Mammary epithelial cell (primary cell): ENCODE measurements at places on chromosomes 2 and 18.
A peak's percentile ranks its signal among the peaks of the same experiment; 100 is the strongest.

DNA sequence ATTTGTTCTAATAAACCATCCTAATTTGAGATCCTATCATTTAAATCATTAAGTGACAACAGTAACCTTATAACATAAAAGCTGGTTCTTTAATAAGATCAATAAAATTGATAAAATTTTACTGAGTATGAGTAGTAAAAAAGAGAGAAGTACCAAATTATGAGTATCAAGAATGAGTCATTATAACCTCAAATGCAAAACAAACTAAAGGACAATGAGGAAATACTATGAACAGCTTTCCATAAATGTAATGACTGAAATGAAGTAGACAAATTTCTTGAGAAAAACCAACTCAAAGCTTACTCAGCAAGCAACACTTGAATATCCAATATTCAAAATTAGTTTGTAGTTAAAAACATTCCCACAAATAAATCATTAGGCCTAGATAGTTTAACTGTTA, 433.0 kb downstream of the ZEB2 start:
- DNase-seq = peak; percentile 45

- DNase-seq = peak; percentile 35
Measured at GRCh38 chr2:219272995-219273394, 6.2 kb upstream of the DNAJB2 start.

DNA sequence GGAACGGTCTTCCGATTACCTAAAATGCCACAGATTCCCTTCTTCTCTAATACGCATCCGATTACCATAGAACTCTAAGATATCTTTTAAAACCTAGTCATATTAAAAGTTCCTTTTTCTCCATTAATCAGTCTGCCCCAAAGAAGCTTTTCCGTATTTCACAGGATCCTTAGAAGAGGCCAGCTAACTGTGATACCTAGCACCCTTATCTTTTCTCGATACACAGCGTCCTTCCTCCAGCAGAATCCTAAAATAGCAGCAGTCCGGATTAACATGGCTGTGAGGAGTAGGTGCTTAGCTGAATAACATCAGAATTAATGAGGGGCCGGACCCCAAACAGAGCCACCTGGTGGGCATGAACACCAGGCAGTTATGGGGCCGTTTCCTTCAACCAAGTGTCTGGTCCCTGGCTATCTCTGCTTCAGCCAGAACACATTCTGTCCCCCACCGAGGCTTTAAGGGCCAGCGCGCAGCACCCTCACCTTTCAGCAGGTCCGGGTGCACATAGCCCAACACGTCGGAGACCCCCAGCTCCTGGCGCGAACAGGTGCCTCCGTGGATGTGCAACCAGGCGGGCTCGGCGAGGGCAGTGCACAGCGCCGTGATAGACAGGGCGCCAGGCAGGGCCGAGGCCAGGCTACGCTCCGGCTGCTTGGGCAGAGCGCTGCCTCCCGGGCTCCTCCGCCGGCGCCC, 995 bp downstream of the TMEM127 start:
- DNase-seq = no peak

GRCh38 chr2:137689549-137689948, 274.7 kb upstream of the HNMT start:
- DNase-seq = no peak

DNA sequence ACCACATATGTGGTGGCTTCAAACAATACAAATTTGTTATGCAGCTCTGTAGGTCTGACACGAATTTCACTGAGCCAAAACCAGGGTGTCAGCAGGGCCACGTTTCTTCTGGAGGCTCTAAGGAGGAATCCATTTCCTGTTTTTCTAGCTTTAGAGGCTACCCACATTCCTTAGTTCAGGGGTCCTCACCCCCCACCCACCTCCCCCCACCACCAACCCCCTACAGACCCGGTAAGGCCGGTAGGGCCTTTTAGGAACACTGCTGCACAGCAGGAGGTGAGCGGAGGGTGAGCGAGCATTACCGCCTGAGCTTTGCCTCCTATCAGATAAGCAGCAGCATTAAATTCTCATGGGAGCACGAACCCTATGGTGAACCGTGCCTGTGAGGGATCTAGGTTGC, 10.6 kb upstream of the SLC39A10 start:
- DNase-seq = no peak

DNA sequence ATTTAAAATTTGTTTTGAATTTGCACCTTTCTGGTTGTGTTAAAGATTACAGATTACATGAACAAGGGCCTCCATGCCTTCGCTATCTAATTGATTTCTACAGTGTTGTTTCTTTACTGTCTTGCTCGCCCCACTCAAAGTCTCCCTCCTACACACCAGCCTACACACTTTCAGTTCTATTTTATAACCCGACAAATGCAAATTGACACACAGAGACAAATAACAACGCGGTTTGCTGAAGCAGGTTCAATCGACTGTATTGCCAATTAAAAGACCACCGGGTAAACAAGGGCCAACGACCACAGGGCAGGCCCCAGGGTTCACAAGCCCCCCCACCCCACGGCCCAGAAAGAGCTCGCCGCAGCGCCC, 869 bp downstream of the STARD7 start:
- DNase-seq = no peak

- peak; percentile 93 for DNase-seq
Measured at GRCh38 chr18:23828426-23828825, 139.2 kb downstream of the LAMA3 start.

DNA sequence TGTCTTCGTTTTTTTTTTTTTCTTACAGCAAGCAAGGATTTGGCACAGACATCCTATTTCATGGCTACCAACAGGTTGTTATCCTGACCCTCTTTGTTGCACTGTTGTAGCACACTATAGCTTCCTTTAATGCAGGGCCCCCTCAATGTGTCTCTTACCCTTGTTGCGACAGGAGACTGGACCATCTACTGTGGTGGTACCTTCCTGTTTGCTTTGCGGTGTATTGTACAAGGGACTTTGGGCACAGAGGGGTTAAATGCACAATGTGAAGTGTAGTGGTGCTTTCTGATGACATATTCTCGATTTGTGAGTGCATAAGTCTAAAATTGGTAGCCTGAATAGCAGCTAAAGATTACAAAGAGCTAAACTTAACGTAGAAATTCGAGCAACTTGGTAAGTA, 27.5 kb downstream of the CCNT2 start:
- DNase-seq = no peak

DNA sequence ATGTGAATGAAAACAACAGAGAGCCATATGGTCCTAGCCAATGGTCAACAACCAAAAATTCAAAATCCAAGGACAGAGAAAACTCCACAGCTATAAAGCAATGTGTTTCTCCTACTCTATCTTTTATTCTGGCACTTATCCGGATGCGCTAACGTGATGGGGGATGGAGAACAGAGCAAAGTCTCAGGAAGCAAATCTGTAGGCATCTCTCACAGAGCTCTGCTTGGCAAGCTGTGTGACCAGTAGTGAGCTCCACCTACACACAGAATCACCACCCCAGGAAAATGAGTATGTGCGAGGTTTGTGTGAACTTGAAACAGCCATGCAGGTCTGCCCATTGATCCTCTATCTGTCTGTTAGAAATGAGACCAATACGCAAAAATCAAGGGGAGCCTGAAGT, 584.3 kb downstream of the BCL11A start:
- DNase-seq = no peak

DNA sequence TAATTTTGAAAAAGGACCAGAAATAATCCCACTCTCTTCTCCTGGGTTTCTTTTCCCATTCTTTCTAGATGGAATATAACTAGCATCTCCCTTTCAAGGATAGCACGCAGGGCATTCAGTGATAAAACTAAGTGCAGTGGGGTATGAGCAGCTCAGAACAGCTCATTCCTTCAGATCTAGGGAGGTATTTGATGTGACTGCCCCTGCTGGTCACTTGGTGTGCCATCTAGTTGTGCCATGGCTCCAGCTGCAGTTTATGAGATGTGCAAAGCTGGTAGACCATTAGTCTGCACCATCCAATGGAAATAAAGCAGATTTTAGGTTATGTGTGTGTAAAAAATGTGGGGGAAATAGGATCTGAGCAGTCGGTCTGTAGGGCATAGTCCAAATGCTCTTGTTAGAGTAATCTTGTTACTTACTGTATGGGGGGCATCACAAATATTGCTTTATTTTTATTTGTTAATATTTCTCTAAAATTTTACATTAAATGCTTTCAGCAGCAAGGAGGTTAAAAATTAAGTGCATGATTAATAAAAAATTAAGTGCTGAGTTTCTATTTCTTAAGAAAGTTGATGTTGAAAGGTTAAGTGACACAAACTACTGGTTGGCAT, 38.9 kb downstream of the CTAGE1 start:
- peak; percentile 43 for DNase-seq

- DNase-seq = no peak
Measured at GRCh38 chr18:7164323-7165004, 46.9 kb upstream of the LAMA1 start.

- DNase-seq = no peak
Measured at GRCh38 chr2:80080957-80081356, 223.6 kb downstream of the LRRTM1 start.

GRCh38 chr18:25661831-25662230, 309.9 kb upstream of the ZNF521 start:
- DNase-seq = no peak

GRCh38 chr2:136137982-136138381, 20.0 kb upstream of the CXCR4 start:
- no peak for DNase-seq

- DNase-seq = no peak
Measured at GRCh38 chr2:43284967-43285366, 58.6 kb upstream of the ZFP36L2 start.

DNA sequence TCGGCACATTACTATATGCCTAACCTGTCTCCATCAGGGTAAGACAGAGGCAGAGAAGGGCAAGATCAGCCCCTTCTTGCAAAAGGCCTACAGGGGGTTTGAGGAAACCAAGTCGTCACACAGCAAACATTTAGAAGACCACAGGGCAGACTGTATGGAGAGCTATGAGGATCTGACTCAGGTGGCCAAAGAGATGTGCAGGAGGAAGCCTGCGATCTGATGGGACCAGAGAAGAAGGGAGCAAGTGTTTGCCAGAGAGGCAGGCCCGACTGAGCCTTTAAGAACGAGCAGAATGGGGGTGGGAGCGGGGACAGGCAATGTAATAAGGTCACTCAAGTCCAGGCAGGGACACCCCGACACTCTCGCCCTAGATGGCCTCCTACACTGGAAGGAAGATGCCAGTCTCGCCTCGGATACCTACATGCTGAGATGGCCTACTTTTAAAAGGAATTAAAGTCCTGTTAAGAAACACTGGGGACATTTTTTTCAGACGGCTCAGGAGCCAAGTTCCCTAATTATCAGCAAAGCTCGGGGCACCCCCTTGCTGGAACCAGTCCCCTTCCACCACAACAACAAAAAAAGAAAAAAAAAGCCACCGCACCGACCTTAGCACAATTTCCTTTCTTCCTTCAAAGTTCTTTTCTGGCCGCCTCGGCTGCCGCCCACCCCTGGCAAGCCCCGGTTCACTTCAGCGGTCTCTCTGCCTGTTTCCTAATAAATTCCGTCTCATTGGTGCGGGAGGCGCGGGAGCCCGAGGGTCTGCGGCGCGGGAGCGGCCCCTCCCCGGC, 1.5 kb downstream of the SFXN5 start:
- peak; percentile 26 for DNase-seq

- peak; percentile 89 for DNase-seq
Measured at GRCh38 chr2:196293751-196294515, 122.6 kb upstream of the STK17B start.

DNA sequence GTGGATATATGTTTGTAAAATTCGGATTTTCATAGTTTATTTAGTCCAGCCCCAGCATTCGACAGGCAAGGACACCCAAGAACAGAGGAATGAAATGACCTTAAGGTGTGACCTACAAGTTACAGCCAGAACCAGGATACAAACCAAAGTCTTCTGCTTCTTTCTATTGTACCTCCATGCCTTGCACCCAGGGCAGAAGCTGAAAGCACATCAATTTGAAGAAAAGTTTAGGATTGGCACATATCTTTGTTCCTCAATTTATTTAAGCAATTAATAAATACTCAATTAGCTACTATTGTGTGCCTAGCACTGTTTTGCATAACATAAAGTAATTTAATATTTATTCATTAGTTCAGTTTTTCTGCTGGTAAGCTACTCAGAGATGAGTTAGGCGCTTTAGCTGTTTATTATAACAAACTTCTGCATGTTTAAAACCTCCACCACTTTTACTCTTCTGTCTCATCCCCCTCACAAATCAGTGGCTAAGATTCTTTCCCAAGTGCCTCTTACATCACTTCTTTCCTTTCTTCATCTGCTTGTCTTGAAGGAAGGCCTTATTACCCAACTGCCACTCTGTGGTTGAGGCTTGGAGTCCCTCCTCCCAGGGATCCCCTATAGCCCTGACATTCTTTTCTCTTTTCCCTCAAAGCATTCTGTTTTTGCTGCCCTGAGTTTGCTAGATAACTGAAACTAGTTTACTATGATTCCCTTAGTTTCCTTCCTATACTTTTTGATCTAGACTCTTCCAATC, 37.1 kb upstream of the DARS1 start:
- no peak for DNase-seq

- DNase-seq = no peak
Measured at GRCh38 chr2:168233726-168234406, 13.5 kb downstream of the STK39 start.

- DNase-seq = peak; percentile 46
Measured at GRCh38 chr2:10835052-10835970, 22.7 kb upstream of the PDIA6 start.

DNA sequence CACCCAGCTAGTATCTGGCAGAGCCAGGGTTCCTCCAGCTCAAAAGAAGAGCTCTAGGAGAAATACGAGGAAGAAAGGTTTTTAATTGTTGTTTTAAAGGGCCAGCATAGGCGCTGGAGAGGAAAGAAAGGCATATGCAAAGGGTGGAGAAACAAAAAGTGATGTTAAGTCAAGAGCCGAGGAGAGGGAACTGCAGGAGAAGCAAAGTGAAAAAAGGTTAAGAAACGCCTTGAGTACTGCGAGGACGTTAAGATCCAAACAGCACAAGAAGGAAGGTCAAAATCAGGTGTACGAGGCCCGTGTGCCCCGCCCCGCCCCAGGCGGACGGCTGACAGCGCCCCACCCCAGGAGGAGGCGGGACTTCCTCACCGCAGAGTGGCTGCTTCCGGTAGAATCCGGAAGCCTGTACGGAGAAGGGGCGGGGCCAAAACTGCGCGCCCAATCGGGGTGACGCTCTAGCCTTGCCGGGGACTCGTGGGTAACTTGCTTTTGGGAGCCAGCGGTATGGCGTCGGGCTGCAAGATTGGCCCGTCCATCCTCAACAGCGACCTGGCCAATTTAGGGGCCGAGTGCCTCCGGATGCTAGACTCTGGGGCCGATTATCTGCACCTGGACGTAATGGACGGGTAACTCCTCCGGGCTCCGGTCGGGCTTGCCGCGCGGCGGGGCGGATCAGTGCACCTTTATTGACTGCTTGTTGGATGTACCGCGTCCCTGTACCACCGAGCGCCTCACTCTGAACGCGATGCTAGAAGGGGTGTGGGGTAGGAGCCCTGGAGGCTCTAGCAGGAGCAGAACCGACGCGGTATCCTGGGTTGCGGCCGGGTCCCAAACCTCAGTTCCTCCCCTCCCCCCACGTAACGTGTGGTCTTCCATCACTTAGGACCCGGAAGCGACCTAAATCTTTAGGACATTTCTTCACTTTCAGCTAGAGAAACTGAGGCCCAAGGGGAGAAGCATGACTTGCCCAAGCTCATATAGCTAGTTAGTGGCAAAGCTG, at the start of gene RPE:
TSS of gene RPE (plus strand) at position 481 of the 1,000 bp plus-strand sequence. CDS start at position 505, 24 bp downstream.
- DNase-seq = peak; percentile 93
